ENCODE measurements at places on chromosomes 1 and 21.

DNA sequence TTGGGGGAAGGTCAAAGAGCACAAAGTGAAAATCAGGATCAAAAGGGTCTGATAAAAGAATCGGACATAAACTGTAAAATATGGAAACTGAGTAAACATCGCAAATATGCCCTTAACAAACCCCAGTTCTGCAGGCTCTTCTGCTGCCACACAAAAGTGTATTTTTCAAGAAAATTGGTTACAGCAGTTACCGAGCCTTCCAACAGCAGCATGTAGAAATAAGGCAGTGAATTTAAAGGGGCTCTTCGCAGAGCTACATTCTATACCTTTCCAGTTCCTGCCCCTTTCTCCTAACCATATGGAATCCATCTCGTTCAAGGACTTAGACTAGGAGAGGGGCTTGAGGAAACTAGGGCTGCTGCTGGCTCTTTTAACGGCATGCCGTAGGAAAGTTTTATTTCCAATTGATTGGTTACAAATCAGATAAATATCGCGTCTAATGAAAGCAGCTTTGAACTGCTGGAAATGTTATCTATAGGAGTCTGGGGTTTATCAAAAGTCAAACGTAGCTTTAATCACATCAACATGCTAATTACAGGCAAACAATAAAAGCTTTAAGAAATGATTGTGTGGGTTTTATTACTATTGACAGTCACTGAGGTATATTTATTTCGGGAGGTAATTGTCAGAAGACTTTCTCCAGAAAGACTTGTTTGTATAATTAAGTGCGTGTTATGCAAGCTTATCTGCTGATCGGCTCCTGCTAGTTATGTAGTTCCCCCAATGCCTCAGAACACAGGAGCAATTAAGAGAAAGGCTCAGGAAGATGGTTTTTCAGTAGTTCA lies 59.1 kb downstream of the GORAB start:
- no peak for DNase-seq

DNA sequence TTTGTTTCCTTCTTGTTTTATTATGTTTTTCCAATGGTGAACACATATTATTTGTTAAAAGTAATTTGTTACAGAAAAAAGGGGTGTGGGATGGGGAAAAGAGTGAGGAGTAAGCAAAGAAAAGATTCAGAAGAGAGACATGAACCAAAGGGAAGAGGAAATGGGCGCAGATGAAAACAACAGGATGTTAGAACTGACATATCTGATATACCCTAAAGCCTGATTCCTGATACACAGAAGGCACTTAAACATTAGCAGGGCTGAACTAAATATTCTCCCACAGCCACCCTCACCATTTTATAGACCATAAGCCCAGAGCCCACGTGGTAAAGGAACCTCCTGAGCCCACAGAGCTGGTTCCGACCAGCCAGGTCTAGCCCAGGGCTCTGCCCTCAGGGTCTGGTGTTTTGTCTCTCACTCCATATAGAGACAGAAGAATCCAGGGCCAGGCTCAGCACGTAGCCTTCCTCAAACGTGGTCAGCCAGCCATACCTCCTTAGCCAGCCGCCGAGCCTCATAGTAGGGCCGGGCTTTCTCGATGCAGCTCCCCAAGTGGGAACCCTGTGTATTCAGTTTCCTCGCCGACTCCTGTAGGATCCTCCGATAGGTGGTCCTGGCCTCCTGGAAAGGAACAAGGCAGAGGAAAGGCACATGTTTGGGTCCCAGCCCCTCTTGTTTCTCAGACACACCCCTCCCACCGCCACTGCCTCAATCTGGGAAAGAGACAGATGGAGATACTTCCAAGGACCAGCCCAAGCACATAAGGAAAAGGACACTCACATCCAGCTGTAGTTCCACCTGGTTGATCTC lies 9.5 kb downstream of the SH3BP5L start:
- no peak for DNase-seq

DNA sequence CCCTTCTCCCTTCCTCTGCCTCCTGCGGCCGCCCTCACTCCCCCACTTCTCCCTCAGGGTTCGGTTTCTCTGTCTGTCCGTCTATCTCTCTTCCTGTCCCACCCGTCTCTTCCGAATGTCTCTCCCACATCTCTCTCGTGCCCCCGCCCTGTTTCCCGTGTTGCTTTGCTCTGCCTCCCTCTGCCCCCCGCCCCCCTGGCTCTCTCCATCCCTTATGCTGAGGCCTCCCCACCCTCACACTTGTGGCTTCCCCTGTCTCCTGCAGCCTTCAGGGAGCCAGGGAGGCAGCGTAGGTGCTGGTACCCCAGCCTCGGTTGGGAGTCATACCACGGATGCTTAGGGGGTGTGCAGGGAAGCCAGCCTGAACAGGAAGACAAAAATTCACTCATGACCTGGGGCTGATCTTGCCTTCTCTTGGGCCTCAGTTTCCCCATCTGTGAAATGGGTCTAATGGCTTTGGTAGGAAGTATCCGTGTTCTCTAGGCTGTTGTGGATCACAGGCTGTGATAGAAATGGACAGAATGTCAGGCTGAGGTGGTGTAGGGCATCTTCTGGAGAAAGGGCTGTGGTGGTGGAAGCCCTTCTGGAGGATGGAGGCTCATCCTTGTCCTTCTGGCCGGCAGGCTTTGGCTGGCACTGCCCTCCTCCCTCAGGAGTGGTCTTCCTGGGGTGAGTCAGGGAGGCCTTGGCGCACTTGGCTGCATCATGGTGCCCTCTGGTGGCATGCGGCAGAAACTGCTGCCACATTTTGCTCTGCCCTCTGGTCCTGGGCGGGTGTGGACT lies 55.5 kb downstream of the FOXO6 start:
- peak; percentile 60 for DNase-seq

DNA sequence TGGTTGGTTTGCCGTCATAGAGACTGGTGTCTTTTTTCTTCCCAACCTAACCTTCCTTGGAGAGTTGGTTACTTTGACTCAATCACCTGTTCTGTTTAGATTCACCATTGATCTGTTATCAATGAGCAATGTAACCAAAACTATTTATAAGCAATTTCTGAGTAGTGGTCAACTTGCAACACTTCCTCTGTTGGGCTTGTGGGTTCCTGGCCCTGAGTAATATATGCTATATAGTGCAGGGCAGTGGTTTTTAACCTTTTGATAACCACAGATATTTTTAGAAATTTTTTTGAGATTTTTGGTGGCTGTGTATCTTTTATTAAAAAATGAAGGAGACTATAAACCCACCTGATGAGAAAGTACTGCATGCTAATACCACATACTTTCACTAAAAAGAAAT lies 9.4 kb upstream of the XCL1 start:
- DNase-seq, result no peak

DNA sequence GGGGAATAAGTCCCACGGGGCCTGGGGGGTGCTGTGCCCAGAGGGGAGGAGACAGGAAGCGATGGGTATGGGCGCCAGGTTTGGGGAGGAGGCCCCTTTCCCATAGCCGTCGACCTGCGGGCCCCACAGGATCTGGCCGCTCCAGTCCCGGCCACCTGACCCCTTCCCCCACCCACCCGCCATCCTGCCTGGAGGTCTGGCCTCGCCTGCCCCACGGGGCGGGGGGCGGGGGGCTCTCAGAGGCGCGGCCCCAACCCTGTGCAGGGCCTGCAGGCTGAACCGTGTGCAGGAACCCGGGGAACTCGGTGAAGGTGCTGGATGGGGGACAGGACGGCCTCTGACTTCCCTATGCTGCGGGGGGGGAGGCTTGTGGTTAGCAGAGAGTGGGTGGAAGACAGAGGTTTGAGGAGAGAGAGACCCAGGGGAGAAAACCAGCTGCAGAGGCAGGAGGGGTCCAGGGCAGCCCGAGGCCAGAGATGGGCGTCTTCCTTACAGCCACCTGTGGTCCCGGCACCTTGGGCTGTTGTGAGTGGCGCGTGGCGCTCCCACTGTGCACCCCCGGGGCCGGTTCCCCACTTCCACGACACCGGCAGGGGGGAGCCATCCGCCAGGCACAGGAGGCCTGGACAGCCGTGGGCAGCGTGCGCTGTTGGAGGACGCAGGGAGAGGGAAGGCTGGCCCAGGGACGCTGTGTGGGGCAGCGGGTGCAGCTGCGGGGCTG lies 2.5 kb upstream of the TNFRSF18 start:
- peak; percentile 14 for DNase-seq

GRCh38 chr21:42319851-42320572 lies 4.8 kb upstream of the TFF3 start:
- DNase-seq, result no peak

DNA sequence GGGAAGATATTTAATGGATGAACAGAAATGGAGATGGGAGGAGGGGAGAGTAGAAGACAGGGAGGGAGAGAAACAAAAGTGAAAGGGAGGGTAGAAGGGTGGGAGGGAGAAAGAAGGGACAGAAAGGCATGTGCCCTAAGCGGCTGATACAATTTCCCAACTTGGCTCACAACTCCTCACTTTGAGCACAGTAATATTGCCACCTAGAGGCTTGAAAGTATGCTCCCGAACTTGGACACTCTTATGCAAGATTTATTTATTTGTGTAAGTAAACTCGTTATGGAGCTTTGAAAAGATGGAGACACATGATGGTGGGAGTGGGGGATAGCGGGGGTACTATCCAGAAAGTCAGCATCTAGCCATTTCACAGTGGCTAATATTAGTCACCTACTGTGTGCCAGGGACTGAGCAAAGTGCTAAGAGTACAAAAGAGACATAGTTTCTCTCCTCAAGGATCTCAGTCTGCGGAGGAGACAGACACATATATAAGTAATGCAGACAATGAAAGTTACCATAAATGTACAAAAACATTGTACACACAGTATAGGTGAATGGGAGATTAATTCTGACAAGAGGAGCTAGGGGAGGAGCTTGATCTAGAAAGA lies 189.7 kb downstream of the SEC16B start:
- DNase-seq, result no peak

GRCh38 chr1:5562769-5563168 lies 429.5 kb downstream of the NPHP4 start:
- DNase-seq, result no peak

DNA sequence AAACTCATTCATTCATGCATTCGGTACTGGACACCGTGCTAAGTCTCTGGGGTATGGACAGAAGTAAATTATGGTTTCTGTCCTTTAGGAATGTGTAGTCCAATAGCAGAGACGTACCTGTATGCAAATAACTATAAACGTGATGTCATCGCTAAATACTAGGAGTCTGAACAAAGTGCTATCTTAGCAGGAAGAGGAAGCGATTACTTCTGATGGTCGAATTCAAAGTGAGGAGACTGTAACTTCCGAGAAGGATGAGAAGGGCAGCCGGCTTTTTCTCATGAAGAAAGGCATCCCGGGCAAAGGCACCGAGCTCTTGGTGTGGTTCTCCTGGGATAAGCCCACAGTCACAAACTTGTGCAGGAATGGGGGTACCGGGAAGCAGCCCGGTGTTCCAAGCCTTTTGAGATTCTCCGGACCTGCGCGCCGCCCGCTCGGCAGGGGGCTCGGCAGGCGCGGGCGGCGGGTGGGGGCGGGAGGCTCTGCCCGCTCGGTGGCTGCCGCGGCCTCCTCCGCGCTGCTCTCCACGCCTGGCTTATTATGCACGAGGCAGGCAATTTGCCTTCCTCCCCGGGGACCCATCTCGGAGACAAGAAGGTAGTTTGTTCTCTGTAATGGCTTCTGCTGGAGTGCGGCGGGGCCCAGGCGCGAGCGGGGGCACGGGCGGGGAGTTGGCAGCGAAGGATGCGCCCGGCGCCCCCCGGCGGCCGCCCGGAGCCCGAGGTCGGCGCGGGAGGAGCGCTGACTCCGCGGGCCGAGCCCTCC lies 67.5 kb upstream of the CD1D start:
- peak; percentile 76 for DNase-seq
